Amniotic stem cell (primary cell): ENCODE measurements at places on chromosomes 12 and 14.
A peak's percentile ranks its signal among the peaks of the same experiment; 100 is the strongest.

GRCh38 chr14:24430682-24431568, 1.2 kb downstream of the KHNYN start:
- DNase-seq, result no peak

- DNase-seq, result no peak
These were observed 12.3 kb upstream of the APOF start for GRCh38 chr12:56374726-56375597.

- DNase-seq, result peak; percentile 38
These were observed at the start of gene ASIC1 for GRCh38 chr12:50057000-50057841. TSS of gene ASIC1 (plus strand) at chr12:50057596. CDS start at chr12:50058767, 1,171 bp downstream.

GRCh38 chr12:480831-481816, 21.4 kb downstream of the B4GALNT3 start:
- no peak for DNase-seq

DNA sequence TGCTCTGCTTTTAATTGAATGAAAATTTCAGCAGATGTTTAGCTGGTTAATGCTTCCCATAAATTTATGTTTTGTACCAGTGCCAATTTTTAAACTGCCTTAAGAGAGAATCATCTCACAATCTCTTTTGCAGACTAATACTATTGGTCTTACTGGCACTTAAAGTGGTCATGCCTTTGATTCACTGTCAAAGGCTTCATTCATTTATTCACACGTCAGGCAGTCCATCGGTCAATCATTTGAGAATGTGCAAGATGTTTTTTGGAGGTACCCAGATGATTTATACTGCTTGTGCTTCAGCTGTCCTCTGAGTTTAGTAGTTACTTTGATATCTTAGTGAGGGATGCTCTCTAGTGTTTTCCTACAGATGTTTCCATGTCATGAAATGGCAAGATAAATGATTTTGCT, 83.4 kb downstream of the NAV3 start:
- DNase-seq, result no peak

DNA sequence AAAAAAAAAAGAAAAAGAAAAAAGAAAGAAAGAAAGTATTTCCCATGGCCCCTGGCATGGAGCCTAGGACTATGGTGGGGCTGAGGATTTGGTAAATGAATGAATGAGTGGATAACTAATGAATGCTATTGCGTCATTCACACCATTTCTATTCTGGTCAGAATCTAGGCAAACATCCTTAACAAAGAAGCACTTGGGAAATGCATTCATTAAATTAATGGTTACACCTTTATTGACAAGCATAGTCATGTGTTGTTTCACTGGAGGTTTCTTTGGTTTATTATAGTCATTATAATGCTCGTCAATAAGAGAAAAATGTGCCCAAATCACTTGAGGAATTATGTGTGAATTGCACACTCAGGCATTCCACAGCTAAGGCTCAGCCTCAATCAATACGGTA, 13.6 kb upstream of the AQP2 start:
- DNase-seq, result no peak

DNA sequence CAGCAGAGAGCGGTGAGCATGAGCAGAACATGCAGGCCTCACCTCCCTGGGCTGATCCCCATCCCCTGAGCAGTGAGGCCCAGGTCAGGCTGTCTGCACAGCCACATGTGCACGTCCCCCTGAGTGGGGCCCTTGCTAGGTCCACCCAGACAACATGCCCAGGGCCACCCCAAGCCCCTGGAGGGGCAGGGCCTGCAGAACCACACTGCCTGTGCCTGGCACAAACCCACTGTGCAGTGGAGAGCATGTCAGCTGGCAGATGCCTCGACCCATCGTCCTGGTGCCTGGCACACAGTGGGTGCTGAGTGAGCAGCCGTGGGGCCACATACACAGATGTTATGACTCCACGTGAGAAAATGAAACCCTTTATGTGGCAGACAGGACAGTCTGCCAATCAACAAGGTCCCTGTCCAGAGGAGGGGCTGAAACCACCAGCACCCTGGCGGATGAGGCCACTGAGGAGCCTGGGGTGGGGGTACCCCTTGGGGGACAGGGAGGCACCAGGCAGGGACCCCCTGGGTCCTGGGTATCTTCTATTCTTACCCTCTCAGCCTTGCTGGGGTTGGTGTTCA, 8.3 kb downstream of the ANHX start:
- DNase-seq, result no peak

- DNase-seq, result no peak
These were observed 124.1 kb downstream of the ESRRB start for GRCh38 chr14:76500011-76500410.

GRCh38 chr14:79279645-79280597, 931.4 kb downstream of the DIO2 start:
- DNase-seq, result no peak

- no peak for DNase-seq
These were observed 636.6 kb downstream of the MED13L start for GRCh38 chr12:115640929-115641328.

- no peak for DNase-seq
These were observed 167.1 kb upstream of the NOS1 start for GRCh38 chr12:117528538-117528937.

DNA sequence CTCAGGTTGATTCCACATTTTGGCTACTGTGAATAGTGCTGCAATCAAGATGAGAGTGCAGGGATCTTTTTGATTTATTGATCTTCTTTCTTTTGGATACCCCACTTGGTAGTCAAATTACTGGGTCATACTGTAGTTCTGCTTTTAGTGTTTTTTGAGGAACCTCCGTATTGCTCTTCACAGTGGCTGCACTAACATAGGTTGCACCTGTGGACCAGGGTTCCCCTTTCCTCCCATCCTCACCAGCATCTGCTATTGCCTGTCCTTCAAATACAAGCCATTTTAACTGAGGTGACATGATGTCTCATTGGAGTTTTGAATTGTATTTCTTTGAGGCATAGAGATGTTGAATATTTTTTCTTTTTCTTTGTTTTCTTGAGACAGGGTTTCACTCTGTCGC, 152.5 kb upstream of the TMEM132C start:
- DNase-seq, result no peak

DNA sequence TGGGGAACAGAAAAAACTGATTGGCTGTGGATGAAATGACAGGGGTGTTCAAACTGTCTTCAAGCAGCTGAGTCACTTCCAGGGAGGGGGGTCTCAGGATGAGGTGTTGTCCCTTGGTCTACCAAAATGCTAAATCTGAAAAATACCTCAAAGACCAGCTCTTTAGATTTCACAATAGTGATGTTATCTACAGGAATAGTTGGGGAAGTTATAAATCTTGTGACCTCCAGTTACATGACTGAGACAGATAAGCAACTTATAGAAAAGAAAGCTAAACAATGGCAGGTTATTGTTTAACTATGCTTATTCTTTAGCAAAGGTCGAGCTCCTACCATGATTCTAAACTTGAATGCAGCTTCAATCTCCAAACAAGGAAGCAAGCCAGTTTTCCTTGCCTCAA, 125.4 kb downstream of the SYT10 start:
- no peak for DNase-seq
